ENCODE measurements at places on chromosomes 16 and 17.

GRCh38 chr17:49595328-49595727 lies 19.7 kb downstream of the NXPH3 start:
- DNase-seq = no peak

GRCh38 chr16:67893743-67894399 lies 817 bp downstream of the PSKH1 start:
- DNase-seq = no peak

DNA sequence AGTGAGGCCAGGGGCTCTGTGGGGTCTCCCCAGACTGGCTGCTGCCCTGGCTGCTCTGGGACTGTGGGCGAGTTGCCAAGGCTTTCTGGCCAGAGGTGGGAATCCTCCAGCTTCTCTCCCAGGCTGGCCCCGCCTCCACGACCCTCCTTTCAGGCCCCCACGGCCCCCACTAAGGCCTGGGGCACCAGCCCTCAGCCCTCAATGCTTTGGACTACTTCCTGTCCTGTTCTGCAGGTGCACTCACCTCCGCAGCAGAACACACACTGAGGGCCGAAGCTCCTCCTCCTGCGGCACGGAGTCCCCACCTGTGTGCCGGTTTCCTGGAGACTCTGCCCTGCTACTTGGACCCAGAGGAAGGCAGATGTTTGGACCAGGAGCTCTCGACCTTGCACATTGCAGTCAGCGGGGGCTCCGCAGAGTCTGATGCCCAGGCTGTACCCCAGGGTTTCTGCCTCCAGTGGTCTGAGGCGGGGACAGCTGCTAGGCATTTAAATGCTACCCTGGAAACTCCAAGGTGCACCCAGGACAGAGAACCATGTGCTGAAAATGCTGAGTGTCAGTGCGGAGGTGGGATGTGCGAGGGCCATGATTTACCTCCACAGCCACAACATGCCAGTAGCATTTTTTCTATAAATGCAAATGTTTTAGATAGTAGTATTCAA lies 223.8 kb downstream of the IRF8 start:
- no peak for DNase-seq

- no peak for DNase-seq
These were observed 73.1 kb downstream of the LMF1 start for GRCh38 chr16:897701-898100.

DNA sequence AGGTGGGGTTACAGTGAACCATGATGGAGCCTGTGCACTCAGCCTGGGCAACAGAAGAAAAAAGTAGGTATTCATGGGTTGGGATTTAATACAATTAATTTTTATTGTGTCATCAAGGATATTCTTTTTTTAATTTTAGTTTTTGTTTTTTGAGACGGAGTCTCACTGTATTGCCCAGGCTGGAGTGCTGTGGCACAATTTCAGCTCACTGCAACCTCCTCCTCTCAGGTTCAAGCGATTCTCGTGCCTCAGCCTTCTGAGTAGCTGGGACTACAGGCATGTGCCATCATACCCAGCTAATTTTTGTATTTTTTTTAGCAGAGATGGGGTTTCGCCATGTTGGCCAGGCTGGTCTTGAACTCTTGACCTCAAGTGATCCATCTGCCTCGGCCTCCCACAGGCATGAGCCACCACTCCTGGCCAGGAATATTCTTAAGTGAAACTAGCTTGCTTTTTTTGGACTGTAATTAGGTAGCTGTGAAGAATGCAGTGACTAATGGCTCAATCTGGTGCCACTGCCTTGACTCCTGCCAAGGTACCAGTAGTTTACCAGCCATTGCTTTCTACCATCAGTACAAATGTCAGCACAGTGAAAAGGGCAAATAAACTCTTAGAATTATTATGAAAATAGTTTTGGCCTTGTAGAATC lies 4.8 kb downstream of the PPM1D start:
- no peak for DNase-seq

GRCh38 chr17:4796552-4796920 lies 572 bp downstream of the PSMB6 start:
- no peak for DNase-seq

DNA sequence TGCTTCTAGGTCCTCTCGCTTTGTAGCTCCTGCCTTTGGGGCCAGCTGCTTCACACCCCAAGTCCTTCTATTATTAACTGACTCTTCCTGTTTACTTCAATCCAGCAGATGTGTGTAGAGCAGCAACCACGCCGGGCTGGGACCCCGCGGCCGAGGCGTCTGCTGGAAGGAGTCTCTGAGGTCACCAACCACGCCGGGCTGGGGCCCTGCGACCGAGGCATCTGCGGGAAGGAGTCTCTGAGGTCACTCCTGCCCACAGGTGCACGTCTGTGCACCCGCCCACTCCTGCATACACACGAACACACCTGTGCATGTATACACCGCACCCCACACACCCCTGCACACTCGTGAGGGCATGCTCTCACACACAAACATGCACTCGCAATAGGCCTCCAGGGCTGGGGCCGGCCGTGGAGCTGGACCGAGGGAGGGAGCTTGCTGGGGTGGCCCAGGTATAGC lies 7.8 kb upstream of the TEX19 start:
- DNase-seq = no peak
